Activated T-cell treated with anti-CD3 and anti-CD28 coated beads for 1 hour (primary cell): ENCODE measurements at places on chromosomes 5 and 9.
A peak's percentile ranks its signal among the peaks of the same experiment; 100 is the strongest.

GRCh38 chr9:111483858-111484571, at the start of gene ECPAS:
TSS of gene ECPAS (minus strand) at chr9:111484383. CDS start at chr9:111472918, 11,465 bp downstream.
- DNase-seq: peak; percentile 42

- no peak for DNase-seq
These were observed 302.7 kb upstream of the NREP start for GRCh38 chr5:112059579-112060135.

DNA sequence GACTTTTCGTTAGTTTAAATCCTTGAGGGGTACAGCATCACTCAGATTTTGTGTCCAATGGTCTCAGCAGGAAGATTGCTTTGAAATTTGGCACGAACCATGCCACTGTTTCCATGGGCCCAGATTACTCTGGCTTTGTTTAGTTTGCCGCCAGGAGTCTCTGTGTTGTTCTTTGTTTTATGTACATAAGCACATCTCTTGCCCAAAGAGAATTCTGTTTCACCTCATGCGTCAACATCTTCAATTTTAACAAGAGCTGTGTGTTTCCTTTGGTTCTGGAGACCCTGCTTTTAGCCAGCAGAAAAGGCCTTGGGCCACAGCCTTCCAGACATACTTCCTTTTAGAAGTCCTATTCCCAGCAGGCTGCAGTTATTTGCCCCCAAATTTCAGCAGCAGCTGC, 62.4 kb downstream of the TNPO1 start:
- DNase-seq: no peak

- no peak for DNase-seq
These were observed 77.5 kb downstream of the RXRA start for GRCh38 chr9:134403682-134404301.

DNA sequence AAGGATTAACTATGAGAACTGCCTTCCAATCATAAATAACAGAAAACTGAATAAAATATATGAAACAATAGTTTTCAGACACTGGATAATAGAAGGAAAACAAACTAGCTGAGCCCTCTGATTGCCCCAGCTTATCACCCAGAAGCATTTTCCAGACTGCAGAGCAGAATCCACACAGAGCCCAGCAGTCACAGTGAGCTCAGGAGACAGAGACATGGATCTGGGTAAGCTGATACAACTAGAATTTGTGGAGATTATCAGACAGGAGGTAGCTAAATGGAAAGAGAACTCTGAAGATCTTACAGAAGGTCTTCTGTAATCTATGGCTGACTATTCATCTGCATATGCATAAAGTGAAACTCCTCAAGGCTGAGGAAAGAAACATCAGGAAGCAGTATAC, 128.8 kb downstream of the NR2F1-AS1 start:
- DNase-seq: no peak

DNA sequence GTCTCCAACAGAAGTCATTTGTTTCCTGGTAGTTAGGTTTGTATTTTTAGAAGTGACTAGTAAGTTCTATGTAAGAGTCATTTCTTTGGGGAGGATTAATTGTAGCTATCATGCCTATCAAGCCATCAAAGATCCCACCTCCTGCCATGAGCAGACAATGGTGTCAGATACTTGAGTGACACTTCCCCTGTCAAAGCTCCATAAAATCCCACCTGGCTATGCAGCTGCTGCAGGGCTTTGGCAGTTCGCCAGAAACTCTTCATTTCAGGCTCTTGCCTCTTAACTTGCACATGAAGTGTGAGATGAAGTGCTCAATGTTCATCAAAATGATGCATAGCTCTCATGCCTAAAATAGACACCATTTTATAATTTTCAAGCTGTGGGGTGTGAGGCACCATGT, 312.1 kb downstream of the CDH12 start:
- no peak for DNase-seq

- no peak for DNase-seq
These were observed 314.1 kb upstream of the PTGER4 start for GRCh38 chr5:40365342-40366330.

DNA sequence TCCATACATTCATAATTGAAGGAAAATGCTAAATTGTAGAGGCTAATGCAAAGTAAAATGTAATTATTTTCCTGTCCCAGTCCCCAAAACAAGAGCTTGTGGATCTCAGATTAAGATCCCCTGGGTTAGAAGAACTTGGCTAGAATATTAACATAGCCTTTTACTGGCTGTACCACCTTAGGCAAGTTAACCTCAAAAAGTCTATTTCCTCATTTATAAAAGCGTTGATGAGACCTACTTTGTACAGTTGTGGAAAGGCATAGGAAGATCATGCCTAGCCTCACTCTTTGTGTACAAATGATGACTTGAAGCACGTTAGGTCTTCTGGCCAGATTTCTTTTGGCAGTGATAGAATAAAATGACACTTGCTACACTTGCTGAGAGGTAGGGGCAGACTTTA, 97.2 kb downstream of the F2RL2 start:
- DNase-seq: no peak

GRCh38 chr9:125513303-125513667, 193.7 kb downstream of the MAPKAP1 start:
- no peak for DNase-seq

- DNase-seq: peak; percentile 51
These were observed 11.5 kb downstream of the SARDH start for GRCh38 chr9:133726401-133727276.

DNA sequence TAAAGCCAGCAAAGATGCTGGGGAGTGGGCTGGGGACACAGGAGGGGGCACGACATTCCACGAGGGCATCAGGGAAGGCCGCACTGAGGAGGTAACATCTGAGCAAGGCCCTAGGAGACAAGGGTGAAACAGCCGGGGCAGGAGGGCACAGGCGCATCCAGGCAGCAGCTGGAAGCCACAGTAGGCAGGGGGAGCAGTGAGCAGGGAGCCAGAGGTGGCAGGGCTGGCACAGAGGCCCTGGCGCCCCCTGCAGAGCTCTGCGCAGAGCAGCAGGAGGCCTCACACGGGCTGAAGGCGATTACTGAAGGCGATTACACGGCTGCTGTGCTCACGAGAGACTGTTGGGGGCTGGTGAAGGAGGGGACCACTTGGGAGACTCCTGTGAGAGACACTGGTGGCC, 15.4 kb downstream of the LMAN2 start:
- no peak for DNase-seq

DNA sequence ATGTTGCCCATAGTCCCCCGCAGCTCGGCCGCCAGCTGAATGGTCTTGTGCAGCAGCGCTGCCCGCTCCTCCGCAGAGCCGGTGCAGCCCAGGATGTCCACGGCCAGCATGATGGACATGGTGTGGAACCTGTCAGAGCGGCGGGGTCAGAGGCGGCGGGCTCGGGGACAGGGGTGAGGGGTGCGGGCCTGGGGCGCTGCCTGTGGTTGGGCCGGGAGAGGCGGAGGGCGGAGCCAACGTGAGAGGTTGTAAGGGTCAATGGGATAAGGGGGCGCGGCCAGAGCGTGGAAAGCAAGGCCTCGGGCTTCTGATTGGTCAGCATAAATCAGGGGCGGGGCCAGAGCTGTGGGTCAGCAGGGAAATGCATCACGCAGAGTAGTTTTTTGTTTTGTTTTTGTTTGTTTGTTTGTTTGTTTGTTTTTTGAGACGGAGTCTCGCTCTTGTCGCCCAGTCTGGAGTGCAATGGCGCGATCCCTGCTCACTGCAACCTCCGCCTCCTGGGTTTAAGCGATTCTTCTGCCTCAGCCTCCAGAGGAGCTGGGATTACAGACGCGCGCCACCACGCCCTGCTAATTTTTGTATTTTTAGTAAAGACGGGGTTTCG, 6.8 kb upstream of the TOR2A start:
- no peak for DNase-seq
